CD4-positive, alpha-beta T cell (primary cell): ENCODE measurements at places on chromosomes 2 and 18.

DNA sequence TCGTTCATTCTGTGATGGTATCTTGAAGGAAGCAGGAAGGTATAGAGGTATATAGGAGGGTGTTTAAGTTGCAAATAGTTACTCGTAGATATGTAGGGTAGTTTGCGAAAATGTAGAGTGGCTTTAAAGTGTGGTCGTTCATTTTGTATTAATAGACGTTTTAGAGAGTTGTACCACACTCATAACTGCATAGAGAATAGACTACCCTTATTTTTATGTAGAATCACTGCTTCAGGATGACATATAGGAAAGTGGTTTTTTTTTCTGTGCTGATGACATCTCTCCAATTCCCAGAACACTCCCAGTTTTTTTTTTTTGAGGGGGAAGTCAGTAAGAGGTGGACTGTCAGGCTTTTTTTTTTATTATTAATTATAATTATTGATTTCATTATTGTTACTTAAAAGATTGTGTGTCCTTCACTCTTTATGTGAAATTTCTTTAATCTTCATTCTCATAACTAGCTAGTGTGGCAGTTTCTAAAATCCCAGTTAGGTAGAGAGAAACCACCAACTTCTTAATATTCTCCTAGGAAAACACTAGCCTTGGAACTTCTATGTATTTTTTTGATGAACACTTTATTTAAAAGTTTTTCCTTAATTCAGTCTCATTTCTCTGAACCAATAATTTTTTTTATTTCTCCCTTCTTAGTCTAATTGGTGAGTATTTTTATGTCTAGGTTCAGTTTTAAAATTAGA is 1.5 kb downstream of the ACTR3 start:
- no peak for DNase-seq

DNA sequence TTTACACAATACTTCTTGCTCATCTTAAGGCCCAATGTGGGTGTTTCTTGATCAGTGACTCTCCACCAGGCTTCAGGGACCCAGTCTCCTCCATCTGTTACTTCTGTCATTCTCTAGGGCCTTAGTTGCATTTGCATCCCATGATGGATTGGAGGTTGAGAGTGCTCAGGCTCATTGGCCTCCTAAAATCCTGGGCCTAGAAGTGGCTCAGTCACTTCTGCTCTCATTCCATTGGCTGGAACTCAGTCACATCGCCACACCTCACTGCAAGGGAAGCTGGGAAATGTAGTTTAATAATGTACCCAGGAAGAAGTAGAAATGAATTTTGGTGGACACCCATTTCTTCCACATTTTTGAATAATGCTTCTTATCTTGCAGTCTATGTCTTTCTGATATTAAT is 223.5 kb downstream of the HRH4 start:
- DNase-seq, result no peak

DNA sequence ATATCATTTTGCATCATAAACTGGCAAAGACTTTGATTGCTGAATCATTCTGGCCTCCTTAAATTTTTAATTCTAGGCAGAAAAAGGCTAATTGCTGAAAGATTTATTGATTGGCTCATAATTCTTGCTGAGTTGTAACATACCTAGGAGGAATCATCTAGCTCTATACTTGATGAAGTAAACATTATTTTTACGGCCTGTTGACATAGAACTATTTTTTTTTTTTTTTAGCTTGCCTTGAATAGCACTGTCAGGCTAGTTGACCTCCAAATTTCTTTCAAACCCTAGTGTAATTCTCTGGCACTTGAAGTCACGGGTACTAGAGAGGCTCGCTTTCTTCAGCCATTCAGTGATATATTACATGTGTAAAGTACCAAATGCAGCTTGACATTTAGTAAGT is 2.8 kb downstream of the SERPINB12 start:
- DNase-seq, result no peak

GRCh38 chr2:160194946-160195345 is 5.1 kb downstream of the ITGB6 start:
- no peak for DNase-seq

- DNase-seq, result no peak
Measured at GRCh38 chr2:37326285-37326684, 1.7 kb upstream of the PRKD3 start.

- no peak for DNase-seq
Measured at GRCh38 chr18:45037618-45038017, 356.9 kb downstream of the SETBP1 start.

- peak; percentile 52 for DNase-seq
Measured at GRCh38 chr2:229852565-229852964, 69.2 kb downstream of the TRIP12 start.

GRCh38 chr2:212726403-212726802 is 187.8 kb upstream of the ERBB4 start:
- DNase-seq, result no peak

- DNase-seq, result no peak
Measured at GRCh38 chr2:238239543-238239862, 335 bp downstream of the HES6 start.

GRCh38 chr18:41036346-41036745 is 918.7 kb upstream of the PIK3C3 start:
- no peak for DNase-seq

- no peak for DNase-seq
Measured at GRCh38 chr2:74572178-74572925, 17.8 kb downstream of the DOK1 start.

- no peak for DNase-seq
Measured at GRCh38 chr2:1367601-1368000, 45.7 kb upstream of the TPO start.

GRCh38 chr2:121187351-121187981 is 97.5 kb downstream of the TFCP2L1 start:
- no peak for DNase-seq

GRCh38 chr18:79943608-79944125 is 7.8 kb downstream of the SLC66A2 start:
- DNase-seq, result no peak
